K562 (cell line): ENCODE measurements at places on chromosomes 11 and 22. TPM values are rescaled to one million over a fixed set of nuclear protein-coding genes. Genes with fewer than 3 reads are reported as not detected.

DCHS1 gene
- under 0.01 and 0.19 TPM in 2 replicates for polyA plus RNA-seq

PDGFB gene
- 0.50 and 0.56 TPM in 2 replicates for polyA plus RNA-seq

SLC22A9 gene
- polyA plus RNA-seq: not detected in 2 replicates

GAS2L1 gene
- polyA plus RNA-seq: 14.3 and 17.2 TPM in 2 replicates

NOL12 gene
- polyA plus RNA-seq: 40.8 and 41.4 TPM in 2 replicates

APOL4 gene
- 6.5 and 7.2 TPM in 2 replicates for polyA plus RNA-seq

MFRP gene
- not detected in 2 replicates for polyA plus RNA-seq

PRRG4 gene
- polyA plus RNA-seq: not detected in 2 replicates

GUCY1A2 gene
- polyA plus RNA-seq: 0.20 TPM in 1 of 2 replicates, not detected in the other

GPHA2 gene
- polyA plus RNA-seq: 1.4 TPM in 1 of 2 replicates, not detected in the other

MIAT gene
- polyA plus RNA-seq: 0.34 and 0.61 TPM in 2 replicates

LARGE2 gene
- polyA plus RNA-seq: 12.4 and 15.8 TPM in 2 replicates

TMEM132A gene
- polyA plus RNA-seq: 0.93 and 1.1 TPM in 2 replicates

PIK3IP1 gene
- polyA plus RNA-seq: 0.88 and 1.2 TPM in 2 replicates

C11orf86 gene
- polyA plus RNA-seq: not detected in 2 replicates

INPP5J gene
- polyA plus RNA-seq: 5.4 and 6.0 TPM in 2 replicates

HBG2 gene
- 10,515 and 11,063 TPM in 2 replicates for polyA plus RNA-seq
